ENCODE measurements at places on chromosomes 13 and 19. TPM values are rescaled to one million over a fixed set of nuclear protein-coding genes. Genes with fewer than 3 reads are reported as not detected.
A peak's percentile ranks its signal among the peaks of the same experiment; 100 is the strongest.

The CLEC17A gene
- total RNA-seq, result not detected

The ZNF534 gene
- 0.51 TPM for total RNA-seq

The PDE4C gene
- 1.6 TPM for total RNA-seq

The IGFL4 gene
- total RNA-seq, result not detected

The FPR3 gene
- total RNA-seq, result 7.9 TPM

The SYNGR4 gene
- not detected for total RNA-seq

- DNase-seq, result peak; percentile 80
Measured at GRCh38 chr19:7159105-7159933, 89.8 kb downstream of the ZNF557 start.

DNA sequence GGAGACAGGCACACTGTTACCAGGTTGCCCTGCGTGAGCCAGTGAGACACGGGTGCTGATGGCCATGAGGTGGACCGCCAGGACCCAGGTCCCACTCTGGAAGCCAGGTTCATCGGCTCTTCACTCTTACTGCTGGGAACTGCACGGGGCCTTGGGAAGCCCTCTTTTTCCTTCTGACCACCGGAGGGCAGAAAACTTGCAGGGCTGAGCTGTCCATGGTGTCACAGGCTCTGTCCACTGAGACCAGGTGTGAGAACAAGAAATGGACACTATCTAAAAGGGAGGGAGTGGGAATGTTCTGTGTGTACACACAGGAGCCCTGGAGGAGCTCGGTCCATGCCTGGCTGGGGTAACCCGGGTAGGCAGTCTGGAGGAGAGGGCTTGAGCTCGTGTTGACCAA lies 93.4 kb downstream of the UQCRFS1 start:
- no peak for DNase-seq

DNA sequence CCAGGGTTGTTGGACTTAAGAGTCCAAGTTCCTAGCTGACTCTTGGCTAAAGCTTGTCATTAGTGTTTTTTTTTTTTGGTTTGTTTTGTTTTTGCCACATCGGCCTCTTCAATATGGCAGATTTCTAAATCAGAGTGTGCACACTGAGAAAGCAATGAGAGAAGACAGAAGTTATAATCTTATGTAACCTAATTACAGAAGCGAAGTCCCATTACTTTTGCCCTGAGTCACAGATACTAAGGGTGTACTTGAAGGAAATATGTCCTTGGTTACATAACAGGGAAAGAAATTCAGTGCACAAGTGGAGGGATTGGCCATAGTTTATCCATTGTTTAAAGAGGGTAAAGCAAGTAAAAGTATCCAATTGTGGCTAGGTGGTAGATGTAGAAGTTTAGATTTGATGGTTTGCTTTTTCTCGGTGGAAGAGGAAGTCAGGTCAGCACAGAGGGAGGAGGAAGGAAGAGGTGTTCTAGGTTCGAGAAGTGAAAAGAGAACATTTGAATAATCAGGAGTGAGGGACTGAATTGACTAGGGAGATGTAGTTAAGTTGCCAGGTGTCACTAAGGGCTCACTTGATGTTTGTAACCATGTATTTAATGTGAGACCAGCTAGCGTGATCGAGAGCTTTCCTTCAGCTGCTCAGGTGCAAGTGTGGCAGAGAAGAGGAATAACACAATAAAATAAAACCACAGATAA lies 12.2 kb downstream of the GTF2F2 start:
- no peak for DNase-seq

- peak; percentile 87 for DNase-seq
Measured at GRCh38 chr19:4647676-4648644, 8.6 kb downstream of the TNFAIP8L1 start.

DNA sequence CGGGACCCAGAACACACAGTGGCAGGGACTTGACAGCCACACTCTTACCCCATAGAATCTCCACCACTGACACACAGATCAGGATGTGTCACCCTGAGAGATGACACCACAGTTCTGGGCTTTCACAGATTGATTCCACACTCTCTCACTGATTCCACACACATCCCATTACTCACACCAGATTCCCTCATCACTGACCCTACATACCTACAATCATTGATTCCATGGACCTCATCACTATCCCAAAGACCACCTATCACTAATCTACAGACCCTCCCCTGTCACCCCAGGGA lies 57.6 kb upstream of the ZNF527 start:
- no peak for DNase-seq

GRCh38 chr13:78689011-78689410 lies 30.1 kb upstream of the OBI1 start:
- no peak for DNase-seq

DNA sequence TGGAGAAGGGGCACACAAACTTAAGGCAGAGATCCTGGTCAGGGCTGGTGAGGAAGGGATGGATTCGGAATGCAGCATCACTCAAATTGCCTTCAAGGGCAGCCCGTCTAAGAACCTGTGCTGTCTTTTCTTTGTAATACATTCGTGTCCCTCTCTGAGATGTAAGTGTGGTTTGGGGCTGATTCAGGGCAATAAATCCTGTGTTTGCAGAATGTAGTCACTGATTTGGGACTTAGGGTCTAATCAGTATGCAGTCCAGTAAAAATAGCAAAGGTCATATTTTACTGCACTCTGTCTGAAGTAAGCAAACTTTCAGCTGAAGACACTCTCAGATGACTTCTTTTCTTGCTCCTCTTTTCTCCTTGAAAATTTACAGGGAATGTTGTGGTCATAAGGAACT lies 93.8 kb upstream of the C1QTNF9B start:
- peak; percentile 14 for DNase-seq

GRCh38 chr19:31354799-31355664 lies 5.8 kb upstream of the TSHZ3 start:
- DNase-seq, result no peak

DNA sequence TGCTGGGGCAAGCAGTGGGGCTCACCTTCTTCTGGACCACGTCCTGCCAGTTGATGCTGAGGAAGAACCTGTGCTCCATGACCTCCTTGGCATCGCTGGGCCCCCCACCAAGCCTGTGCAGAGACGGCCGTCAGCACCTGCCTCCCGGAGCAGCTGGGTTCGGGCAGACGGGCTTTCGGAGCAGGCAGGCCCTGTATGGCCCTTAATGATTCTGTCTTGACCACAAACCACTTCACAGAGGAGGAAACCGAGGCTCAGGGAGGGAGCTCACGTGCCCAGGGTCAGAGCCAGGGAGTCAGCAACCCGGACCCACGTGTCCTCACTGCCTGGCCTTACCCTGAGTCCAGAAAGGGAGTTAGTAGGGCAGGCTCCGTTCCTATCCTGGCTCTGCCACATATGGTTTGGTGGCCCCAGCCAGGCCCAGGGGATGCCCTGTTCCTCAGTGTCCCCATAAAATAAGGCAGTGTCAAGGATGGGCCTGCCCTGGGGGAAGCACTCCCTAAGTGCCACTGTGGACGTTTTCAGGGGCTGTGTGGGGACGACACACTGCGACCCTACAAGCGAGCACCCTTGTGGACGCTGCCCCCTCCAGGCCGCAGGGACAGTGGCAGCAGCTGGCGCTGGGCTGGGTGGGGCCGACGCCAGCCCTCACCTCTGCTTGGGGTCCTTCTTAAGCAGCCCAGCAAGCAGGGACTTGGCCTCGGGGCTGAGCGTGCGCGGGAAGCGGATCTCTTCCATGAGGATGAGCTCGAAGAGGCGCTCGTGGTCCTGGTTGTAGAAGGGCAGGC lies 8.9 kb upstream of the CCNP start:
- DNase-seq, result peak; percentile 52

- no peak for DNase-seq
Measured at GRCh38 chr13:110835721-110836604, 78.9 kb downstream of the ANKRD10 start.

DNA sequence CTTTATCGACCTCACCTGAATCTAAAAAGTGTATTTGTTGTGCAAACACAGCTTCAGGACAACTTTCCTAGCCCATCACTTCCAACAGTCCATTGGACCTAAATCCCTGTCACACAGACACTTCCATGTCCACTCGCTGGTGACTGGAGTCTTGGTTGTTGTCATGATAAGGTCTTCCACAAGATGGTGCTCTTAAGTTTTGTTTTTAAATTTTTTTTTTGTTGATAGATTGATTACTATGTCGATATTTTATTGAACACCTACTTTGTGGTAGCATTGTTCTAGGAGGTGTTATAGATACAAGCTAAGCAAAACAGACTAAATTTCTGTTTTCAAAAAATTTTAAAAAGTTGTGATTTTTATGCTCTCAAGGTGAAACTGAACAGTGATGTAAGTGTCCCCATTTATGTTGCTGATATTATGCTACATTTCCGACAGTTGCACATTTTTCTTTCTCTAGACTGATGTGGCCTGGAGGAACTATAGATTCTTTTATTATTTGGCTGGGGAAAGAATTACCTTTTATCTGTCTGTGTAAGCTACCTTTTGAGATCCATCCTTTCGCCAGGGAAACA lies 8.1 kb upstream of the ERICH6B start:
- no peak for DNase-seq

All from right cardiac atrium (tissue), 5 donors.